Upper lobe of right lung (tissue), 1 donor: ENCODE measurements at places on chromosomes 3 and 15.

DNA sequence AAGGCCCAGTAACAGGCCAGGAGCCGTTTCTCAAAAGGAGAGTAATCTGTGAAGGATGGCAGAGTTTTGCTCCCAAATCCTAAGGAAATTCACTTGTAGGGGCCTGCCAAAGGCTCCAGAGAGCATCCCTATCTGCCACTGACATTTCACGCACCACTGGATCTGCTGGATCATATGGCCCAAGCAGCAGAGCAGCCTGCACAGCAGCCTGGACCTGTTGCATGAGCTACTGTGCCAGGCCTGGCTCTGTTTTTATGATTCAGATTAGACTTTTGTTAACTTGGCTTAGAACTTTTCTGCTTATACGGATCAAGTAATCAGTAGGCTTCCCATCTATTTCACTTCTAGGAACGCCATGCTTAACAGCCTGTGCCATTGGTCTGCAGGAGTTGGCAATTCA lies 70.7 kb downstream of the CHRD start:
- no peak for DNase-seq

- no peak for DNase-seq
Observed at GRCh38 chr15:65659502-65660052, 37.8 kb downstream of the SLC24A1 start.

- DNase-seq = no peak
Observed at GRCh38 chr3:188739511-188739910, 432.3 kb upstream of the TPRG1 start.

- DNase-seq = no peak
Observed at GRCh38 chr3:39122813-39123212, 15.3 kb downstream of the TTC21A start.

DNA sequence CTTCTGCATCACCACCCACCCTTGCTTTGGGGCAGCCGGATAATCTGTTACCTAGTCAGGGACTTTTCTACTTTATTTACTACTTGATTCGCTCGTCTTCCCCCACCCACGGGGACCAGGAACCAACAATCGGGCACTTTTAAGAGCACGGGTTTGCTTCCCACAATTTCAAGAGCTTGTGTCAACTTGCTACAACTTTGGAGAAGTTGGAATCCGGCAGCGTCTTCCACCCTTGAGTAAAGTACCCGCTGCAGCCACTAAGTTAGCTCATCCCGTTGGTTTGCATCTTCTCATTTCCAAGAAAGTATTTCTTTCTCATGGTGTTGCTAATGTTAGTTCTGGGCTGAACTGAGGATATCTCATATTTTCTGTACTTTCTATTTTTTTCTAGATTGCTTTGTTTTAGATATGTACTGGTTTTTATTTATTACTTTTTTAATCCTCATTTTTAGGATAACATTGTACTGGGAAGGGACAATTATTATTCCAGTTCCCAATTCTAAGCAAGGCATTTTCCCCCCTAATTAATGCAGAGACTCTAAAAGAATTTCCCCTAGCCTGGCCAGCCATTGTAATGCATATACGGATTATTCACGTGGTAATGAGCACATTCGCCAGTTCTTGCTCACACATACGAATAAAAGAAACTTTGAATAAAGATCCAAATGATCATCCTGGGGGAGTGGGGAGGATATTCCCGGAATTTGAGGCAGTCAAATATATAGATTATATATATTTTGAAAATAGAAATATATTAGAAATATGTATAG lies 4.0 kb downstream of the SOX2 start:
- no peak for DNase-seq

- no peak for DNase-seq
Observed at GRCh38 chr3:143041903-143042302, 40.5 kb downstream of the U2SURP start.

GRCh38 chr15:52050416-52050815 lies 31.4 kb downstream of the MAPK6 start:
- DNase-seq = no peak
